Globus pallidus (tissue), 1 donor: ENCODE measurements at places on chromosomes 3 and 15.

DNA sequence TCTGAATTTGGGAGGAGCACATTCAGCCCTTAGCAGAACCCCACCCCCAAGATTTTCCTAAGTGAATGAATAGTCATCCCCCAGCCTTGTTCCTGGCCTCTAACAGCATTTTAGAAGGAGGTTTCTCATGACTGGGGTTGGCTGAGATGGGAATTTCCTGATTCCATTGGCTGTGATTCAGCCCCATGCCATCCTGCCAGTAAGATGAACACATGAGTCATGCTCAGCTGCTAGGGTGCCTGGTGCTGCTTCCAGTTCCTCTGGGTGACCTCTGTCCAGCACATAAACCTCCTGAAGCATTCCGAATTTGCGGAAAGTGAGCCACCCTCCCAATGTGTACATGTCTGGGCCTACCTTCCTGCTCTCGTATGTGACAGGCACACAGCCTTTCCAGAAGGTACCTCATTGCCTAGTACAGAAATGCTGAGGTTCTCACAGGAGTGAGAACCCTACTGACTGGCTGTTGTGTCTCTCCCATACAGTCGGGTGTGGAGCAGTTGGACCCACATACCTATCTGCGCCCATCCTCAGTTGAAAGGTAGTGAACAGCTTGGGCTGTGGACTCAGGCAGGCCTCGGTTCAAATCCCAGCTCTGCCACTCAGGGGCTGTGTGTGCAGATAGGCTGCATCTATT is 91.7 kb downstream of the APBA2 start:
- peak; percentile 94 for DNase-seq

- DNase-seq: no peak
Observed at GRCh38 chr3:158700559-158700958, 28.1 kb upstream of the LXN start.

GRCh38 chr3:40780925-40781406 is 256.2 kb downstream of the ZNF621 start:
- DNase-seq: peak; percentile 34

DNA sequence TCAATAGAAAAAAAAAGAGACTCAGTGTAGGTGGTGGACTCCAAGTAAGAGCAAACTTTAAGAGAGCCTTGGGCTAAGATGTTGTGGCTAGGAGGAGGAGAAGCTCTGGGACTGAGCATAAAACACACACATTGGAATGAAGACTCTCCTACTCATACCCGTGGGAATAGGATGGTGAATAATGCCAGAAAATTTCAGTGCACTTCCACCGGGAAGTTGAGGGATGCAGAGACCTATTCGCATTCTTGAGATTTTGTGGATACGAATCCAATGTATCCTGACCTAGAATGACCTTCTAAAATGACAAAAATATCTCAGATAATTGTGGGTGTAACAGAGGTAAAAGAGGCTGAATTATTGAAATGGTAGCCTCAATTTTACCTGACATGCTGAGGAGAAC is 388.7 kb upstream of the SGO1 start:
- no peak for DNase-seq

GRCh38 chr3:156216852-156217251 is 96.5 kb downstream of the KCNAB1 start:
- DNase-seq: no peak

GRCh38 chr3:62051506-62051905 is 321.8 kb downstream of the FEZF2 start:
- DNase-seq: no peak

DNA sequence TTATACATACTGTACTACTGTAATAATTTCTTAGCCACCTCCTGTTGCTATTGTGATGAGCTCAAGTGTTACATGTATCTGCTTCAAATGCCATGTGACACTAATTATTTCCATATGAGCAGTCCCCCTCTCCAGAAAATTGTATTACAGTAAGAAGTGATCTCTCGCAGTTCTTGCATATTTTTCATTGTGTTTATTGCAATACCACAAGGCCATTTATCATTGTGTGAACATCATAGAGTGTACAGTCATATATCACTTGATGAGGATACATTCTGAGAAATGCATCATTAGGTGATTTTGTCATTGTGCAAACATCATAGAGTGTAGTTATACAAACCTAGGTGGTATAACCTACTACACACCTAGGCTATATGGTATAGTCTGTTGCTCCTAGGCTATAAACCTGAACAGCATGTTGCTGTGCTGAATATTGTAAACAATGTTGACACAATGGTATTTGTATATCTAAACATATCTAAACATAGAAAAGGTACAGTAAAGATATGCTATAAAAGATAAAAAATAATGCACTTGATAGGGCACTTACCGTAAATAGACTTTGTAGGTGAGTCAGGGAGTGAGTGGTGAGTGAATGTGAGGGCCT is 189.6 kb upstream of the MLF1 start:
- DNase-seq: no peak

GRCh38 chr3:162865466-162865865 is 1368.9 kb downstream of the OTOL1 start:
- DNase-seq: no peak

- DNase-seq: no peak
Observed at GRCh38 chr3:112847692-112848091, 1.0 kb upstream of the CD200R1L start.

DNA sequence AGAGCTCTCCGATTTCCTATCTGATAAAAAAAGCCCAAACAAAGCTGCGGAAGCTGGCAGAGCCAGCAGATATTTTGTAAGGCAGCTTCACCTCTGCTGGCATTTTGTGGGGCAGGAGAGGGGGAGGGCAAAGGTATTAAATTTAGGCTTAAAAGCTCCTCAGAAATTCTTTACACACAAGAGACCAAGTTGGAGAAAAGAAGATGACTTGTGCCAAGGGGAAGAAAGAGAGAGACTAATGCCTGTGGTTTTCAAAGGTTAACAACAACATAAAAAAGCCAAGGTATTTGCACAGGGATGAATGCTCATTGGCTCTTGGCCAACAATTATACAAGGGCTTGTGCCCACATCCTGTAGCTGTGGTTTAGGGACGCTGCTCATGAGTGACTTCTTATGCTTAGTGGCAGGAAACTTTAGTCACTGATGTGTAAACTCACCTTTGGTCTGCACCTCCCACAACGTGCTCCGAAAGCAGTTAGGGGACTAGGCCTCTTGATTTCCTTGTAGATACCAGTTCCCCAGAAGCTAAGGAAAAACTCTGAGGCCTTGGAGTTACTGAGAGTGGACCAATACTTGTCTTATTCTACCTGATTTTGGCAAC is 152.9 kb downstream of the TPRG1 start:
- no peak for DNase-seq

DNA sequence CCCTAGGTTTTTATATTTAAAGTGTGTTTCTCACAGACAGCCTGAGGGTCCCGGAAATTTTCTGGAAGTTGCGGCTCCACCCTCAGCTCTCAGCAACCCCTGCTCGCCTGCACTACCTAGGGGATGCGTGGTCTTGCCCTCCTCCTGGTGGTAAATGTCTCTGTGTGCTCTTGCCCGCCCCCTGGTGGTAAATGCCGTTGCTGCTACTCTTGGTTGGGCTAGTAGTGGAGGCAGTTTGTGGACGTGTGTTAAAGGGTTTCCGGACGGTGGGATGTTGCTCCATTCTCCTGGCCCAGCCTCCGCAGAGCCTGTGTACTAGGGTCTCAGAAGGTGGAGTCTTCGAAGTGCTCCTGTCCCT is 27.4 kb downstream of the STOML1 start:
- peak; percentile 41 for DNase-seq

- DNase-seq: no peak
Observed at GRCh38 chr3:25457671-25458419, 29.8 kb downstream of the RARB start.

GRCh38 chr15:90710436-90711027 is 6.6 kb upstream of the BLM start:
- no peak for DNase-seq

- no peak for DNase-seq
Observed at GRCh38 chr15:62877276-62877857, 165.2 kb upstream of the TPM1 start.

GRCh38 chr3:159158213-159158612 is 356.4 kb downstream of the MFSD1 start:
- DNase-seq: peak; percentile 11

- DNase-seq: no peak
Observed at GRCh38 chr3:44224131-44224530, 17.6 kb upstream of the TOPAZ1 start.

GRCh38 chr3:107409365-107409764 is 32.1 kb downstream of the CCDC54 start:
- no peak for DNase-seq

- no peak for DNase-seq
Observed at GRCh38 chr15:44554934-44555723, 18.2 kb downstream of the EIF3J start.

DNA sequence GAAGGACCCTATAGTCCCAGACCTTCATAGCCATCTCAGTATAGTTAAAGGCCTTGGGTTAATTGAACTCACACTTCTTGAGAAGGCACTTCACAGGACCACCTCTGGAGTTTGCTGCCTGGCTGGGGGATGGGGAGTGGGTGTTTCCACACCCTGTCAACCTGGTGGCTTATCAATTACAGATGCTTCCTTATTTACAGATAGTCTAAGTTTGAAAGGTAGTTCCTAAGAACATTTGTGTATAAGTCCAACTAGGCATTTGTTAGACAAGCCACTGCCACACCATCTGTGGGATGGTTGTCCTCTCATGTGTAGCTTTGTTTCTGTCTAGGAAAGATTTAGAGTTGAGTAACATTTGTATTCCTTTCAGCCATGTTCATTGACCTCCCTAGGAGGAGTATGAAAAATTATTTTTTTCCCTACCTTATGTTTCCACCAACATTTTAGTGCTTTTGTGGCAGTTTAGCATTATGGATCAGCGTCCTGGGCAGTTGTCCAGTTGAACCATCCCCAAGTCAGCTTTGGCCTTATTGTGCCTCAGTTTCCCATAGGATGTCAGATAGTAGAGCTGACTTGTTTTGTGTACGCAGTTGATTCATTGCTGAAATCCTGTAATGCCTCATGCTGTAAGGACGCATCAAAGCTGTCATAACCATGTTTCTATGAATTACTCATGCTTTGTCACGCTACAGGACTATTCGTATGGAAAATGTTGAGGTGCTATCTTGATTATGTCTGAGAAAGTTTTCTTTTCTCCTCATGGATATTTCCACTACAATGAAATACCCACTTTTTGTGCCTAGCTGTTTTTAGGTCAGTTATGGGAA is 21.2 kb upstream of the SIAH2 start:
- DNase-seq: no peak

DNA sequence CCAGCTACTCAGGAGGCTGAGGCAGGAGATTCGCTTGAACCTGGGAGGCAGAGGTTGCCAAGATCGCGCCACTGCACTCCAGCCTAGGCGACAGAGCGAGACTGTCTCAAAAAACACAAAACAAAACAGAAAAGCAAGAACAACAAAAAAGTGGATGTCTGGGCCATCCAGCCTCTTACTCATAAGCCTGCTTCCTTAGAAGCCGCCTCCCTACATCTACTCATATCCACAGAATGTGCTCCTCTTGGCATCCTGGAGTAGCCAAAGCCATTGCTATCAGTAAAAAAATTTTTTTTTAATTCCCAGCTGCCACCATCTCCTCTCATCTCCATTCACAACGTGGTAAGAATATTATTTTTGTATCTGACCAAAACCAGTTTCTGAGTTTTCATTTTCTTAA is 10.8 kb downstream of the ZSCAN2 start:
- DNase-seq: no peak

- no peak for DNase-seq
Observed at GRCh38 chr3:155364492-155364891, 71.0 kb upstream of the STRIT1 start.

DNA sequence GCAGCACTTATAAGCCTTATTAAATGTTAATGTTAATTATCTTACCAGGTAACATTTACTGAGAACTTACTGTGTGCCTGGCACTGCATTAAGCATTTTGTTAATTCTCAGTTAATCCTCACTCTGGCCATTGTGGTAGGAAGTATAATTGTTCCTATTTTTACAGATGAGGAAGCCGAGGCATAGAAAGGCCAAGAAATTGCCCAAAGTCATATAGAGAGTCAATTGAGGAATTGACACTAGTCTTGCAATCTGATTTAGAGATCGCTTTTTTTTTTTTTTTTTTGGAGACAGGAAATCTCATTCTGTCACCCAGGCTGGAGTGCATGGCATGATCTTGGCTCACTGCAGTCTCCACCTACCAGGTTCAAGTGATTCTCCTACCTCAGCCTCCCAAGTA is 132.6 kb upstream of the PROK2 start:
- DNase-seq: no peak

- DNase-seq: no peak
Observed at GRCh38 chr15:92885224-92886041, 14.7 kb upstream of the CHD2 start.

DNA sequence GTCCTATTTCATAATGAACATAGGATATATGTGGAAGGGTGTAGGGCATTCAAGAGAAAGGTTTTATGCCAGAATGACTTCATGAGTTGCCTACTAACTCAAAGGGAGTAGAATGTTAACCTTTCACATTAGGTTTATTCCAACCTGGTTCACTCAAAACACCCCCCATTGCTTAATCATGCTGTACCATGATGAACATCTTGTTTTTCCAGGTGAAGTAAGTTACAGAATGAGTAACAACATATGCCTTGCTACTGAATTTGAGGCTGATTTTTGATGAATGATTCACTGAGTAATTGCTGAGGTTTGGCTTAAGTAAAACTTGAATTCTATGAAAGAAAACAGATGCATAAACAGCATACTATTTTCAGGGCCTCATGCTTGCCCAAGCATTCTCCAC is 5.9 kb upstream of the CLDN16 start:
- DNase-seq: no peak

DNA sequence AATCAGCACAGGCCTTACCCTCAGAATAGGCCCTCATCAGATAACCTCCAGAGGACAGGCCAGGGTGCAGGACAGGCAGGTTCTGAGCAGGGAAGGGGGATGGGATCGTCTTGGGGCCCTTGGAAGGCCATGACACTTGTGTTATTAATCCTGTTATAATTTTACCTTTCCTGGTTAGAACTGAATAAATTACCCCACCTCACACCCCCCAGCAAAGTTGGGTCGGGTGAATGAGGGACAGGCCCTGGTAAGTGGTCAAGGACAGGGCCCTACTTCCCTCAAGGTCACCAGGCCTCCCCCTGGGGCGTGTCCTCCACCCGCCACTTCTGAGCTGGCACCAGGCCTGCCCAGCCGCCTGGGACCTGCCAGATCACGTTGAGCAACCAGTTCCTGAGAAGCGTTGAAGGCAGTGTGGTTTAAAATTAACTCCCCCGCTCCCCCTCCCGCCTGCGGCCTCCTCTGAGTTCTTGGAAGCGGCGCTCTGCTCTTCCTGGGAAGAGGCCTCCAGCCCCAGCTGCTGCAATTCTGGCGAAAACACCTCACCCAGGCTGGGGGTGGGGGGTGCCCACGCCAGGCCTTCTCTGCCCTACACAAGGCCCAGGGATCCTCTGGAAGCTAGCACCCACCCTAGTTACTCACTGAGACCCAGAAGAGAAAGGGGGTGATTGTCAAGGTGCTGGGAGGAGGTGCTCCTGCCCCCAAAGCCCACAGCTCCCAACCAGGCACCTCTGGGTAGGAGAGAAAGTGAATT is 10.6 kb downstream of the CISH start:
- peak; percentile 58 for DNase-seq

DNA sequence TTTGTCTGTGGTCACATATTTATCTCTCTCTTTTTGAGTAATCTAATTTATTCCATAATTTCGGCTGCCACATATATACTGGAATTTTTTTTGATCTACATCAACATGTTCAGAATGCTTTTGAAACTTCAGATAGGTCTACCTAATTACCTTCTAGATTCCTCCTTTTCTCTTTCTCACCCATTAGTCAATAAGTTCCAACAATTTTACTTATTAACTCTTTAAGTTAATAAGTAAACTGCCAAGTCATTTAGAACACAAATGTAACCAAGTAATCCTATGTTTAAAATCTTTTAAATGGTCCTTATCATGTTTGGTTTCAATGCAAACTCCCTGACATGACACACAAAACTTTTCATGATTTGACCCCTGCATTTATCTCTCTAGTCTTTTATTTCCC is 410.5 kb downstream of the UNC13C start:
- no peak for DNase-seq
